Lung microvascular endothelial cell (primary cell): ENCODE measurements at places on chromosomes 16 and 17. TPM values are rescaled to one million over a fixed set of nuclear protein-coding genes. Genes with fewer than 3 reads are reported as not detected.

DNA sequence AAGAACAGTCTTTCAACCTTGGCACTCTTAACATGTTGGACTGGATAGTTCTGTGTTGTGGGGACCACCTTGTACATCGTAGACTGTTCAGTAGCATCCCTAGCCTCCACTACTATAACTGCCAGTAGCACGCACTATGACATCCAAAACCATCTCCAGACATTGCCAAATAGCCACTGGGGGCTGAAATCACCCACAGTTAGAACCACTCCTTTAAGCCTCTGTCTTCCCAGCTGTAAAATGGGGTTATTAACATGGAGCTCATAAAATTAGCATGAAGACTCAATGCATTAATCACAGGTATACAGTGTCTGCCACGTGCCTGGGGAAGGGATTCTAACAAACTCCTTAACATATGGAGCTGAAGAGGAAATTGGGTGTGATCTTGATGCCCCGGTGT lies 49.7 kb downstream of the LYRM1 start:
- DNase-seq, result no peak

- no peak for DNase-seq
Measured at GRCh38 chr17:58277802-58278595, 2.7 kb downstream of the MPO start.

DNA sequence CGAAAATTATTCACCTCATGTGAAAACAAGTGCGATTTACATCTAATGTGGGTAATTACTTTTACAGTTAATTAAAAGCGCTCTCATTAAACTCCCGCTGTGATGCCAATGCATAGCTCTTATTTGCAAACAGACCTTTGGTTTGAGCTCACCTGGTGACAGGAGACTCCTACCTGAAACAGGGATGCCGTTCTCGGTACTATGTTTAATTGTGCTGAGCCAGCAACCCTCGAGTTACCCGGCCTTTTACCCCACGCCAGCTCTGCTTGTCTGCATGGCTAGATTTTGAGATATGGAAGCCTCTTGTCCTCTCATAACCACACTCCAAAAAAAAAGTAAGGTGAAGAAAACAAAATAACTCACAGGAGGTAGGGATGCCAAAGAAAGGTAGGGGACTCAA lies 690.4 kb upstream of the RBFOX1 start:
- DNase-seq, result no peak

- DNase-seq, result no peak
Measured at GRCh38 chr17:63156986-63157385, 191.0 kb downstream of the TANC2 start.

DNA sequence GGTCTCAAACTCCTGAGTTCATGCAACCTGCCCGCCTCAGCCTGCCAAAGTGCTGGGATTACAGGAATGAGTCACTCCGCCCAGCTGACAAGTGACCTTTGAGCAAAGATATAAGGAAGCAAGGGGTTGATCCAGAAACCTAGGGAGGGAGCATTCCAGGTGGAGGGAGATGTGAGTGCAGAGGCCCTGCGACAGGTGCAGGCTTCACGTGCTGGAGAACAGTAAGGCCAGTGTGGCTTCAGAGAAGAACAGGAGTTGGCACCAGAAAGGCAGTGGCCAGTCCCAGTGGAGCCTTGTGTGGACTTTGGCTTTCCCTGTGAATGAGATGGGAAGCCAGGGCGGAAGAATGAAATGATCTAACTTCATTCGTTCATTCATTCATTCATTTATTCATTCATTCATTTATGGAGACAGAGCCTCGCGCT lies 73.6 kb upstream of the HAS3 start:
- no peak for DNase-seq

CCDC200 gene
- total RNA-seq, result not detected in 2 replicates

EVPLL gene
- total RNA-seq, result not detected in 2 replicates

SEPTIN1 gene
- total RNA-seq, result 0.20 TPM in 1 of 2 replicates, not detected in the other

GRCh38 chr16:85524365-85524629 lies 88.8 kb upstream of the GSE1 start:
- no peak for DNase-seq

DNA sequence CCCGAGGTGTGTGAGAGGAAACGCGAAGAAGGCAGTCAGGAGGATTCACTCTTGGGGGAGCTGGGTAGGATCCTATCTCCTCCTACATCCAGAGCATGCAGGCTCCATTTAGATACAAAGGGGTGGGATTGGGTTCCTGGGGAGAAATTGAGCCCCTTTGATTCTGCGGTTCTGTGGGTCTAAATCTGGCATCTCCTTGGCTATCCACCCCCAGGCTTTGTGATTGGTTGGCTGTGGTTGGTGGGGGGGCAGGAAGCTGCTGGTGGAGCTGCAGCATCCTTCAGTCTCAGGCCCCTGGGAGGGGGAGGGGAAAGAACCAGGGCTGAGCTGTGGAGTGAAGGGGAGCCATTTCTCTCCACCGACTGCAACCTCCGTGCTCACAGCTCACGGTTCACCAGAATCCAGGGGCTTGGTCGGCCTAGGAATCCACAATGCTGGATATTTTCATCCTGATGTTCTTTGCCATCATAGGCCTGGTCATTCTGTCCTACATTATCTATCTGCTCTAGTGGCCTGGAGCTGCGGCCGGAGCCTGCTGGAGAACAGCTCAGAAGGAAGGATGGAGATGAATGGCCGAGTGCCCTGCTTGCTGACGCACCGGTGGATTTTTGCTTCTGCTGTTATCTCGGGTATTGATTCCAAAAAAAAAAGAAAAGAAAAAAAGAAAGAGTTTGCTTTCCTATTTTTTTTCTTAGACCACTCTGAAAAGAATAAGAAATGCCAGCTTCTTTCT lies at the start of gene LASP1NB:
TSS of gene LASP1NB (plus strand) at position 352 of the 733 bp plus-strand sequence.
- DNase-seq, result no peak
